ENCODE measurements at places on chromosomes 5 and 9.

DNA sequence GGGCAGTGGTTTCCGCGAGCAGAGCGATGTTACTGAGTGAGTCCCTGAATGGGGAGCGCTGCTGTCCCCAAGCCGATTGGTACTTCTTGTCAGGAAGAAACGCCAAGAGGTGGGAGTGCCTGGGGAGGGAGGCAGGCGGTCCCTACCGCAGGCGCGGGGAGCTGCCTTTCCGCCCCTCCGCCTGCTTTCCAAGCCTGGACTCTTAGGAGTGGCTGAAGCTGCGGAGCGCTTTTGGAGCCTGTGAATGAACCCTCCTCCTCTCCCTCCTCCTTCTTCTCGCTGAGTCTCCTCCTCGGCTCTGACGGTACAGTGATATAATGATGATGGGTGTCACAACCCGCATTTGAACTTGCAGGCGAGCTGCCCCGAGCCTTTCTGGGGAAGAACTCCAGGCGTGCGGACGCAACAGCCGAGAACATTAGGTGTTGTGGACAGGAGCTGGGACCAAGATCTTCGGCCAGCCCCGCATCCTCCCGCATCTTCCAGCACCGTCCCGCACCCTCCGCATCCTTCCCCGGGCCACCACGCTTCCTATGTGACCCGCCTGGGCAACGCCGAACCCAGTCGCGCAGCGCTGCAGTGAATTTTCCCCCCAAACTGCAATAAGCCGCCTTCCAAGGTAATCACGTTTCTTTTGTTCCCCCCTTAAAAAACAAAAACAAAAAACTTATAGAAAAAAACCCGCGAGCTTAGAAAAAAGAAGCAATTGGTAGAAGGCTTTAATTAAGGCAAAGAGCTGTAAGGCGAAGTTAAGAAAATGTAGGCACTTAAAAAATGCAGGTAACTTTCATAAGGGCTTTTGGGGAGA lies at the start of gene VCAN:
Gene VCAN, plus strand, starts transcription at position 340 of the 808 bp plus-strand sequence. CDS start 11,775 bp downstream, outside the sequence.
- peak; percentile 30 for DNase-seq

GRCh38 chr5:23330726-23331125 lies 176.7 kb upstream of the PRDM9 start:
- DNase-seq, result no peak

DNA sequence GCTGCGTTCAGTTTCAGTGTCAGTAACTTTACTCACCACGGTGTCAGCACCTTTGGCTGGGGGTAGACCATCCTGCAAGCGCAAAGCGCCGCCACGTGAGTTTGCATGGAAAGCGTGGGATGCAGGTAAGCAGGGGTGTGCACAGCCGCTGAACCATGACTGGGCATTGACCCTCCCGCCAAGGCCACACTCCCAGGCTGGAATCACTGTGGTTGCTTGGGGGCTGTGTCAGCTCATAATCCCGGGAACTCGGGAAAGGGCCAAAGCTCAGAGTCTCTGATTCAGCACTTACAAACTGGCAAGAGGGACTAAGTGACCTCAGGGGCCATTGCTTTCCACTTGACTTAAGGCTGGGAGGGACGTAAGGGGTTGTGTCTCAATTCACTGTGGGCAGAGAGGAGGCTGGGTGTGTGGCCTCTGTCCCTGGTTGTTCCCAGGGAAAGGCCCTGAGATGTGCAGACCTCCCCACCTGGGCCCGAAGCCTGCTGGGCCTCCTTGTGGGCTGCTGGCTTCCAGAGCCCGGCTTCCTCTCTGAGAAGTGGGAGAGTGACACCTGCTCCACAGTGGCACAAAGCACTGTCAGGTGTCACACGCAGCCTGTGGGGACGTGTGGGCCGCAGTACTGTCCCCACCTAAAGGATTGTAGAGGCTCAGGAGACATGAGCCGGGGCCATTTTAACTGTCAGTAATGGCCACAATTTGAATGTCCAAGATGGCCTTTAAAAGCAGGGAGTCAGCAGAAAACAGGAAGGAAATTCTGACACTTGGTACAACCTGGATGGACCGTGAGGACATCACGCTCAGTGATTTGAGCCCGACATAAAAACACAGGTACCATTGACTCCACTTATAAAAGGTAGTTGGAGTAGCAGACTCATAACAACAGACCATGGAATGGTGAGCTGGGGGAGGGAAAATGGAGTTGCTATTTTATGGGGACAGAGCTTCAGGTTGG lies 16.7 kb downstream of the ABO start:
- no peak for DNase-seq

DNA sequence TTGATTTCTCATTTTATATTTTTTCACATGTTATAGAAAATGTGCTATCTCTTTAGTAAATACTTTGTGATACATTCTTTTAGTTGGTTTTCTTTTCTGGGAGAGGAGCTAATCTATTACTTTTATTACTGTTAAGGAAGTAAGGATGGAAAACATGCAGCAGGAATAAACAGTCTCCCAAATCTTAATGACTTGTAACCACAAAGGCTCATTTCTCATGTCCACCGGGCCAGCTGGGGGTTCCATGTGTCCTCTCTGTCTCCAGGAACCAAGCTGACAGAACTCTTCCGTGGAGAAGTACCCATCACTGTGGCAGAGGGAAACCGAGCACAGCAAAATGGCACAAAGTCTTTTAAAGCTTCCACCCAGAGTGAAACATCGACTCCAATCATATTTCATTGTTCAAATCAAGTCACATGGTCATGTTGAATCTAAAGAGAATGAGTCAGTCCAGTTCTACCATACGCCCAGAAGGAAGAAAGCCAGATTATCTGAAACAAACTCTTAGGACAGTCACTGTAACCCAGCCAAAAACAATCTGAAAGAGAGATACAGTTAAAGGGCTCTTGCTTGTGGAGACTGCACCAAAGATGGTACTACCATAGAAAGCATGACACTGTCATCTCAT lies 97.1 kb upstream of the CDH6 start:
- DNase-seq, result no peak

DNA sequence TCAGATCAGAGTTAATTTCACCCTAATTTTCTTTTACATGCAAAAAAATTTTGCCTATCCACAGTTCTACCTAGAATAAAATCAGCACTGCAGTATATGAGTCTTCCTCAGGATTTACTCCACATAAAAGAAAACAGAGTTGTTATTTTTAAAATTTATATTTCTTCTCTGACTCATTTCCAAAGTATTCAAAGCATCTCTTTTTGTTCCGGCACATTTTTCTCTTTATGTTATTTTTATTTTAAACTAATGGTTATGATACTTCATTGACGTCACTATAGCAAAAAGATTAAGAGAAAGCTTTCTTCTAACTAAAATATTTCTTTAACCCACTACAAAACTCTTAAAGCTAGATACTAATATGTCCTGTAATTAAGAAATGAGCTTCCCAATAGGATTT lies 590.4 kb downstream of the PRELID2 start:
- no peak for DNase-seq

- DNase-seq, result no peak
These were observed 83.2 kb upstream of the BARHL1 start for GRCh38 chr9:132499251-132499650.

DNA sequence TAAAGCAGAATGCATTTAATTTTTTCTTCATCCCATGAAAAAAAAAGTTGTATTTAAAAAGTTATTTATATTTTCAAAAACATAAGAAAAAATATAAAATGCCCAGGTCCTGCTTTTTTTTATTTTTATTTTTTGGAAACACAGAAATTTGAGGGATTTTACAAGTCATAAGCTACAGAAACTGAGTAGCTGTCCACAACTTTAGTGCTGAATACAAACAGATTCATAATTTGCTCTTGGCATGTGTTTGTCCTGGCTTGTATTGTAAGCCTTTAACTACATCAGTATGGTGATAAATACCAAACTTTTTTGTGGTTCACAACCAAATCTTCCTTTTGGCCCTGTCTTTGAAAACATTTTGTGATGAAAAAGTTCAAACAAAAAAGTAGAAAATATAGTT lies 7.5 kb upstream of the PLCXD3 start:
- DNase-seq, result no peak

DNA sequence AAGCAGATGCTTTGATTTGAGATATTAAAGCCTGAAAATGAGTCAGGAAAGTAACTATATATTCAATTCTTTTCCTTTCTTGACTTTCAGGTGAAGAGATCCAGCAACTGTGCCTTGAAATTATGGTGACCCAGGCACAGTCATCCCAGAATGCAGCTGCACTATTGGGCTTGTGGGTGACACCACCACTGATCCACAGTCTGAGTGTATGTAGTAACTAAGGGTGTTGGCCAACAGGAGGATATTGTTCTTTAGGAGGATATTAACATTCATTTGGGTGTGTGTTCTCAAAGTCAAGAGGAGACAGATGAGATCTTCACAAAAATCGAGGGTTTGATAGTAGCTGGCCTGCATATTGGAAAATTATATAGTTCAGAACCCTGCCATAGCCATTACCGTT lies 53.2 kb downstream of the HACD4 start:
- no peak for DNase-seq

- DNase-seq, result no peak
These were observed 291.8 kb downstream of the CDH10 start for GRCh38 chr5:24353016-24353415.

- DNase-seq, result no peak
These were observed 39.8 kb downstream of the SLC35D2 start for GRCh38 chr9:96343515-96344360.

- no peak for DNase-seq
These were observed 192.0 kb downstream of the ADAMTSL1 start for GRCh38 chr9:18665947-18666346.

DNA sequence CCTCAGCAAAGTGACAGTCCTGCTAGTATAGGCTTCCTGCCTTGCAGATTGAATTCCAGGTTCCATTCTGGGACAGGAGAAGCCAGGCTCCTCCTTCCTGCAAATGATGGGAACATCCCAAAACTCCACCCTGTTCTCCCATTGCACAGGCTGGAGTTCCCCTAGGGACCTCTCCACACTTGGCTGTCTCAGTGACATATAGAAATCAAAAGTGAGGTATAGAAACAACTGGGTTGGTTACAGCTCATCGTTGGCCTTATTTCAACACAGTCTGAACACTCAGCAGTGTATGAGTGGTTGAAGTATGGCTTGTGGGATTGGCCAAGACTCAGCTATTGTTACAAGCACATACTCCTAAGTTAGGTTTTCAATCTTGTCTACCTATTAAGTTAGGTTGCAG lies 157.8 kb upstream of the FTMT start:
- DNase-seq, result no peak

GRCh38 chr9:13823026-13823425 lies 490.9 kb downstream of the NFIB start:
- no peak for DNase-seq

DNA sequence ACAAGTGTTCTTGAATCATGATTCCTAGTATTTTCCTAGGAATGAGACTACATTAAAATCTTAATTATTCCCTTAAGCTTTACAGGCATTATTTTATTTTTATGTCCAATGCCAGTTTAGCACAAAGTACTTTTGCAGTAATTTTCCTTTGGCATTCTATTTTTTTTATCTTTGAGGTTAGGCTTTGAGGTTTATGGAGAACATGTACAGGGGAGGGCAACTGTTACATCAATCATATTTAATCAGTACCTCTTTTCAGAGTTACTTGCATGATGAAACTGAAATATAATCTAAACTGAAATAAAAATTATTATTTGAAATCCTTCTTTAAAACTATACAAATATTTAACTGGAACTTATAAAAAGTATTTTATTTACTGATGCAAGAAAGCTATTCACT lies 118.2 kb upstream of the MPDZ start:
- no peak for DNase-seq

- no peak for DNase-seq
These were observed 201.0 kb downstream of the IRX2 start for GRCh38 chr5:2550509-2550908.
